EL (cell line): ENCODE measurements at places on chromosomes 6 and 20.
A peak's percentile ranks its signal among the peaks of the same experiment; 100 is the strongest.

DNA sequence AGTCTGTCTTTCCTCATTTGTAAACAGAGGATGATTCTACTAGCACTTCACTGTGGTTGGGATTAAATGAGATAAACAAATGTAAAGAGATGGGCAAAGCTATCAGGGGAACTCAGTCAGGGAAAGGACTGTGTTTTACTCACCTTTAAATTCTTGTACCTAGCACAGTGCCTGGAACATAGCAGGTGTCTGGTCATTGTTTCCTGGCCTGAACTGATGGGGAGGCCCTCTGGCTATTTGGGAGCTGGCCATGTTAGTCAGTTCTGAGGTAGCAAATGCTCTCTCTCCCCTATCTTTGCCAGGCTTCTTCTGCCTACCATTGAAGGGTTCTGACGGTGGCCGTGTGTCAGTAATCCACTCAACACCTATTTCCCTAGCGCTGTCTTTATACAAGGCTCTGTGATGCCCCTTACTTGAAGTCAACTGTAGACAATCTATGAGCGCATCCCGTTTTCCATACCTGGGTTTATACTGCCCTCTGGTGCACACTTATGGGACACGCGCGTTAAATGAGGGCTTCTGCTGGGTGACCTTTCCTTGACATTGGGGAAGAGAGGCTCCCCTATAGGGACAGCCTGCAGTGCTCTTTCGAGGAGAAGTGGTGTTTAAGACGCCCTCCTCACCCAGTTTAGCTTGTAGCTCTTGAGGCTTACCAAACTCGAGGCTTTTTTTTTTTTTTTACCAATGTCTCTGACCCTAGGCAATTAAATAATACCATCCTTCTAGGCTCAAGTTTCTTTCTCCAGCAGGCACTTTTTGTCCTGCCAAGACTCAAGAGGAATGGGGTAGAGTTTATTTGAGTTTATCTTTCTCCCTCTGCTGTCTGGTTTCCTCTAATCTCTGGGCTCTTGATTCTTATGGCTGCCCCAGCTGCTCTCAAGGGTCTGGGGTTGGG, 4.0 kb upstream of the SPATS1 start:
- DNase-seq, result peak; percentile 62

- DNase-seq, result no peak
These were observed 100.9 kb downstream of the RNF144B start for GRCh38 chr6:18488004-18488403.

DNA sequence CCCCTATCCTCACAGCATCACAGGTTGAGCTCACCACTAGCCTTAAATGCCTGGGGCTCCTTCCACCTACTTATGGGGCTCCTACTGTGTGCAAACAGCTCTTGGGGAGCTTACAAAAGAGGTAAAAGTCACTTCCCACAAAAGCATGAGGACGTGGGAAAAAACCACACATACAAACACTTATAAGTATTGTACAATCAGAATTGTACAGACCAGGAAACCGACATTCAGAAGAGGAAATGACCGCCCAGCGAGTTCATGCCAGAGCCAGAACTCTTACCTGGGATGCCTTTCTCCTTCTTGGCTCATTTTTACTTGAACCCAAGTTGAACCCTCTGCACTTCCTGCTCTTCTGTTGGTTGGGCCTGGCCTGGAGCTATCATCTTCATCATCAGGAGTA, 6.3 kb upstream of the PPP1R16B start:
- no peak for DNase-seq

- no peak for DNase-seq
These were observed 14.8 kb downstream of the LY86 start for GRCh38 chr6:6603317-6603716.

GRCh38 chr6:112695001-112695400, 347.9 kb downstream of the RFPL4B start:
- no peak for DNase-seq

- DNase-seq, result no peak
These were observed 38.9 kb downstream of the MAP3K7 start for GRCh38 chr6:90547991-90548390.

GRCh38 chr6:42352856-42353564, 98.7 kb downstream of the TRERF1 start:
- DNase-seq, result peak; percentile 86

DNA sequence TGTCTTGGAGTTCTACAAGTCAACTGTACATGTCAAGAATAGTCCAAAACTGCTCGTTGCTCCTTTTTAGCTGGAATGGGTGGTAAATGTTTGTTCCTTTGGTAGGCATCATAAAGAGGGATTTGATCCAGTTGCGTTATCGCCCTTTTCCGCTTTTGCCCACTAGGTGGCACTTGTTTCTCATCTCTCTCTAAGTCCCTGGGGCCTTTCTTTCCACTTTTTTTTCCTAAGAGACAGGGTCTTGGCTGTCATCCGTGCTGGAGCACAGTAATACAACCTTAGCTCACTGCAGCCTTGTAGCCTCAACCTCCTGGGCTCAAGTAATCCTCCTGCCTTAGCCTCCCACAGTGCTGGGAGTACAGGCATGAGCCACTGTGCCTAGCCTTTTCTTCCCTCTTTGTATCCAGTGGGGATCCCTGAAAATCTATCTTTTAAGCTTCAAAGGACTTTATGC, 20.7 kb downstream of the GTPBP2 start:
- peak; percentile 78 for DNase-seq

DNA sequence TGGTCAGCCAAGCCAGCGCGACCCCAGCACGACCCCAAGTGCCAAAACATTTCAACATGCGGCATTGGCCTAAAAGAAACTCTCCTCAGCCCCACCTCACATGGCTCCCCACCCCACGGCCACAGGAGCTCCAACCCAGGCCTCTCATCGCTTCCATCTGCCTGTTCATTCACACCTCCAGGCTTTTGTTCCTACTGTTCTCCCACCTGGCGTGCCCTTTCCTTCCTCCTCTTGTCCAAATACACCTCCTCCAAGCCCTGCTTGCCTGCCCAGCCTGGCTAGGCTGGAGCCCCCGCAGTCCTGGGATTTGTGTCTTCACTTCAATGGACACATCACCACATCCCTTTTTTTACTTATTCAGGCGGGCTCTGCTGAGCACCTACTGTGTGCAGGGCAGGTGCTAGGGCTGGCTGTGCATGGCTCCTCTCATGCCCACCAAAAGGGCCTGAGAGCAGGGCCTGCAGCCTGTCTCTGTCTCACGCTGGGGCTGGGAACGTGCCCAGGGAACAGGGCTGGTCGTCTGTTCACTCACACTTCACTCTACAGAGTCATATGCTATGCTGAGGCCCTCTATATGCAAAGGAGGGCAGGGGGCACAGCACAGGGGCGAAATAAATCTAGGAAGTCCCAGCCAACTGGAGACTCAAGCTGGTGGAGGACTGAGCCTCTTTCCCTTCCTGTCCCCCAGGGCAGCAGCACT, 61.1 kb downstream of the GRM4 start:
- DNase-seq, result no peak

- no peak for DNase-seq
These were observed 34.6 kb downstream of the TAF8 start for GRCh38 chr6:42084889-42085288.

DNA sequence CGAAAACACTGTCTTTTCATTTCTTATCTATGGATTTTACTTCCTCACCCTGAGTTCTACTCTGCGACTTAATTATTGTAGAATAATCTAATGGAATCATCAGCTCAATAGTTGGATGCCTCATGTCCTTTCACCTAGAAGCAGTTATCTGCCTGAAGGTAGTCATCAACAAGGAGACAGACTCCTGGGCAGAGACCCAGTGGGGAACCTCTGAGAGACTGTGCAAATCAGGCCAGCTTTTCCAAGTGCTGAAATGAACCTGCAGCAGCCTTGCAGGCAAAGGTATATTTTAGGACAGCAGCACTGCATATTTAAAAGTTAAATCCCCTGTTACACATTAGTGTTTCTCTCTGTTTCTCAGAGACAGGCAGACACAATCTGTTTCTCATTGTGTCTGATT, 99.7 kb upstream of the STMND1 start:
- no peak for DNase-seq

DNA sequence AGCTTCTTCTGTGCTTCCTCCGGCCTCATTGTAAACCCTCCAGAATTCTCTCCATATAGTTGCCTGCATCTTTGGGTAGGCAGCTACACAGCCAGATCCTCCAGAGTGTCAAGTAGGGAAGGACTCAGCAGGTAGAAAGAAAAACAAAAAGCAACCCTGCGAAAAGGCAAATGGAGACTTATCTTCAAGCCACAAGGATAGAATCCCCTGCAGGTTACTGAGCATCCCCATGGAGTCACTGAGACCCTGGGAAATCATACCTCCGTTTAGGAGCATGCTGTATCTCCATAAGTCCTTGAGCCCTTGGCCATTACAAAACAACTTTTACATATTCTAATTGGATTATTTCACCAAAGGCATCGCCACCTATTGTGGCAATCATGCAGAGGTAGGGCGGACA, 28.6 kb downstream of the ALDH8A1 start:
- no peak for DNase-seq

DNA sequence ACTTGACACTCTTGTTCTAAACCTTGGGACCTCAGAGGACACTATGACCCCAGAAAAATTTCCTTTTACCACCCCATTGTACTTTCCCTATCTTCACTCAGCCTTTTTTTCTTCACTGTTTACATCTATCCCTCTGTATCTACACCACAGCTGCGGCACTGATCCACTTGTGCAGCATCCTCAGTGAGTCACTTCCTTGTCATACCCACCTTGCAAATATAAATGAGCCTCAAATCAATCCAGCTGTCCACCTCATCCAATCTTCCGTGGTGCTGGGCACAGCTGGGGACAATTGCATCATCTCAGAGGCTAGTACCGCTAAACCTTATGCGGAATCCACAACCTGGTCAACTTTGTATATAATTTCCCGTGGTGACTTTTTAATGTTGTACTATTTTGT, 710.5 kb downstream of the QKI start:
- peak; percentile 9 for DNase-seq

DNA sequence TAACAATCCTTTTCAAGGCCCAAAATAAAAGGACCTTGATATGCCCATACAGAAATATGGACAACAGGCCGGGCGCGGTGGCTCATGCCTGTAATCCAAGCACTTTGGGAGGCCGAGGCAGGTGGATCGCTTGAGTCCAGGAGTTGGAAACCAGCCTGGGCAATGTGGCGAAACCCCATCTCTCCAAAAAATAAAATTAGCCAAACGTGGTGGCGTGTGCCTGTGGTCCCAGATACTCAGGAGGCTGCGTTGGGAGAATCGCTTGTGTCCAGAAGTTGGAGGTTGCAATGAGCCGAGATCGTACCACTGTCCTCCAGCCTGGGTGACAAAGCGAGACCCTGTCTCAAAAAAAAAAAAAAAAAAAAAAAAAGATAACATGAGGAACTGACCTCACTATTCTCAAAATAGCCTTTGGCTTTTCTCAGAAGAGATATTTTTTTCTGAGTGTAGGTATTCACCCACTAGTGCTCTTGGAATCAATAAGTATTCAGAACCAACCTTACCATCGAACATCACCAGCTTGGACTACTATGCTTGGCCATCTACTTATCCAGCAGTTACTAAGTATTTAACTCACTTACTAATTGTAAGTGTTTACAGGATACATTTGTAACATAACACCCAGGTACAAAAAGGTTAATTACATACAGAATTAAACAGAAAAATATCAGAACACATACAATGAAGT, 99.2 kb downstream of the OR2B2 start:
- DNase-seq, result peak; percentile 7

DNA sequence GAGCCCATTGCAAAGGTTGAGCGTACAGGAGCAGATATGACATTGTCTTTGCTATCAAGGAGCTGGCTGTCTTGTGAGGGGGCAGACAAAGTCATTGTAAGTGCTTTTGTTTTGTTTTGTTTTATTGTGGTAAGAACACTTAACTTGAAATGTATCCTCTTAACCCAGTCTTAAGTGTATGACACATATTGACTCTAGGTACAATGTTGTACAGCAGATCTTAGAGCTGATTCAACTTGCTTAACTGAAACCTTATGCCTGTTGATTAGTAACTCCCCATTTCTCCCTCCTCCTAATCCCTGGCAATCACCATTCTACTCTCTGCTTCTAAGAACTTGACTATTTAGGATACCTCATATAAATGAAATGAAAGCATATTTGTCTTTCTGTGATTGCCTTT, 429.0 kb downstream of the BMP2 start:
- DNase-seq, result no peak

DNA sequence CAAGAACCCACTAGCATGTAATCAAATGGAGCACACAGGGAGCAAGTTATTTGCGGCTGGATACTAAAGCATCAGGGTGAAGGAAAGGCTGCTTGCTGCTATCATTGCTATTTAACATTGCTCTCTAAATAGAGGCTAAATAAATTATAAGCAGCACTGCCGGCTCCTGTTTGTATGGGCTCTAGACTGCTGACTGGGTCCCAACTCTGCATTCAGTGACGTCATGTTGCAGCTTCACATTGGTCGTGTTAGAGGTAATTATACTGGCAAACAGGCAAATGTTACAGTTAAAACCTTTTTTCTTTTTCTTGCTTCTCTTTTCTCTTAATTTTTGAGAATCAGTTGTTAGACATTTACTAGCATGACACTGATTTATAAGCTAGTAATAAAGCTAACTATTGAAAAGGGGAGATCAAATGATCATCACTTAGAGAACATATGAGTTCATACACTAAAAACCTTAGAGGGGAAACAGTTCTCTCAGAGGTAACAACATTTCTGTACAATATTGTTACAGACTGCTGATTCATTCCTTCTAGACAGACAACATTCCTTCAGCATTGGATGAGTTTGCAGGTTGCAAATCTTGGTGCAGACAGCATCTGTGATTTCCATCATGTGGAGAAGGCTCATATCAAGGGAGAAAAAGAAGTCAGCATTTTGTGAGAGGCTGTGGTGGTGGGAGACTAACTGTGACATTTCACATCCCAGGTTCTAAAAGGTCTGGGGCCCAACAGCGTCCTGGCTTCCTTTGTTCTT, 15.9 kb downstream of the RFPL4B start:
- no peak for DNase-seq

GRCh38 chr20:25007491-25008305, 15.1 kb upstream of the APMAP start:
- DNase-seq, result no peak

DNA sequence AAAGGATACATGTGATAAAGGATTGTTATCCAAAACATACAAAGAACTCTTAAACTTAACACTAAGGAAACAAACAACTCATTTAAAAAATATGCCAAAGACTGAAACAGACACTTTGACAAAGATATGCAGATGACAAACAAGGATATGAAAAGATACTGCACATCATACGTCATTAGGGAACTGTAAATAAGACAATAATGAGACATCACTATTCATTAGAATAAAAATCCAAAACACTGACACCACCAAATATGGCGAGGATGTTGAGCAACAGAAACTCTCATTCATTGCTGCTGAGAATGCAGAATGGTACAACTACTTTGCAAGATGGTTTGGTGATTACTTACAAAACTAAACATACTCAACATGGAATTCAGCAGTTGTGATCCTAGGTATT, 156.5 kb upstream of the FOXA2 start:
- DNase-seq, result no peak
